ENCODE measurements at places on chromosomes 12 and 14.

DNA sequence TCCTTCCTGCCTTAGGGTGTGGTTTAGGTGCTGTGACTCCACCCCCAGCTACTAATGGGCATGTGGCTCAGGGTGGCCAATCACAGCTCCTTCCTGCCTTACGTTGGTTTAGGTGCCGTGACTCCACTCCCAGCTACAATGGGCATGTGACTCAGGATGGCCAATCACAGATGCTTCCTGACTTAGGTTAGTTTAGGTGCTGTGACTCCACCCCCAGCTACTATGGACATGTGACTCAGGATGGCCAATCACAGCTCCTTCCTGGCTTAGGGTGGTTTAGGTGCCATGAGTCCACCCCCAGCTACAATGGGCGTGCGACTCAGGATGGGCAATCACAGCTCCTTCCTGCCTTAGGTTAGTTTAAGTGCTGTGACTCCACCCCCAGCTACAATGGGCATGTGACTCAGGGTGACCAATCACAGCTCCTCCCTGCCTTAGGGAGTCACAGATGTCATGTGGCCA, 163.9 kb downstream of the TBX5 start:
- no peak for DNase-seq

GRCh38 chr12:57216921-57217879, 606 bp downstream of the NXPH4 start:
- DNase-seq, result no peak

GRCh38 chr12:67671892-67672291, 23.3 kb downstream of the DYRK2 start:
- DNase-seq, result no peak

GRCh38 chr14:56463271-56463890, 116.2 kb upstream of the TMEM260 start:
- no peak for DNase-seq

DNA sequence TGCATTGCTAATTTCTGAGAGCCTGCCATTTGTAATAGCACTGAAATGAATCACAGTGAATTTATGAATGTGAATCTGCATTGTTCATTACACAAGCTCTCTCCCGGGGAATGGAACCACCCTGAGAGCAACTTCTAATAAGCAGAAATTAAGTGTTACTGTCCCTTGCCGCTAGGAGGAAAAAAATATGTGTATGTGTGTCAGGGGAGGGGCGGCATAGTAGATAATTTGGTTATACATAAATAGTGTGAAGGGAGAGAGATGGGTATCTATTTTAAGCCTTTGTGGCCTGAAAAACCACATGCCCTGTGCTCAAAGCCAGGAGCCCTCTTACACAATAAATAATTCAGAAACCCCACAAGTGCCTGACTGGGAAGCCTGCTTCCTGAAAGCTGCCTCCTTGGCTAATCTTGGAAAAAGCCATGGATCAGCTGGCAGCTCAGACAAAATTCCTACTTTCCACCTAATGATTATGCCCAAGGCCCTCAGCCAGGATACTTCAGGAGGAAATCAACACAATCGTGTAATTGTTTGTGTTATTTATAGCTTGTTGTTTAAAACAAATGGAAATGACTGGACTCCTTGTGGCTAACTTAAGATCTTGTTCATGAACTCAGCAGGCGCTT, 366.2 kb upstream of the KITLG start:
- no peak for DNase-seq

DNA sequence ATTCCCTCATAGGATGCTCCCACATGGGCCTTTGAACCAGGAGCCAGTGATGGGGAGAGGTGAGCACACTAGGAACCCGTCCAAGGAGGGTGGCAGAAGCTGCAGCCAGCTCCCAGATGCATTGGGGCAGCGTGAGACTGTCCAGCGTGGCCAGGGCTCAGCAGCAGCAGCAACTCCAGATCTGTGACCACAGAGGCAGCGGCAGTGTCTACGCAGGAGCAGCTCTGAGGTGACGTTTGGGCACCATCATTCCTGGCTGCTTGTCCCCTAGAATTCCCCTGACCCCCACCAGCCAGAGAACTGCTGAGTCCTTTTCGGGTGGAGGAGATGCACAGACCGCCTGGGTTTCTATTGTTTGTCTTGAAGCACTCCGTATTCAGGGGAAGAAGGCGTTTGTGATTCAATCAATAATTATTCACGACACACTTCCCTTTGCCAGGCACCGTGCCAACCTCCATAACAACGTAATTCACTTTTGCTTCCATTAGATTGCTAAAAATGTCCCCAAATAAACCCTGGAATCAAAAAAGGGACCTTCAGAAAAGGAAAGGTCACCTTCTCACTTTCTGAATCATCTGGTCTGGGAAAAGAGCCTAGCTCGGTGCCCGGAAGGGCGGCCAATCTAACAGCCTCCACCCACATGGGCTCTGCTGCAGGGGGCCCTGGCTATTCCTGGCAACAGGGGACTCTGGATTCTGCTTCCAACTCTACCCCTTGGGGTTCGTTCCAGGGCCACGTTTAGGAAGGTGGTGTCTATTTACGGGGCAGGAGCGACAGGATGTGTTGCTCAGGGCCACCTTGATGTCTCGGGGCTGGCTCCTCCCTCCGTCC, 11.4 kb upstream of the BDKRB2 start:
- DNase-seq, result no peak

- no peak for DNase-seq
Measured at GRCh38 chr12:1838994-1839365, 18.6 kb downstream of the LRTM2 start.

Data from non-pigmented ciliary epithelial cell (primary cell).